Renal cortical epithelial cell (primary cell): ENCODE measurements at places on chromosomes 5 and 9. TPM values are rescaled to one million over a fixed set of nuclear protein-coding genes. Genes with fewer than 3 reads are reported as not detected.

SPATA31A6 gene
- total RNA-seq: not detected in 2 replicates

PRR16 gene
- total RNA-seq: 0.35 and 0.70 TPM in 2 replicates

HK3 gene
- total RNA-seq: 0.05 and 0.17 TPM in 2 replicates

TNFSF15 gene
- total RNA-seq: 1.3 and 7.3 TPM in 2 replicates

NPR3 gene
- 2.8 and 16.0 TPM in 2 replicates for total RNA-seq

PCDHGA9 gene
- total RNA-seq: 0.52 and 3.2 TPM in 2 replicates

GPR151 gene
- not detected in 2 replicates for total RNA-seq

EDIL3 gene
- 6.9 and 10.1 TPM in 2 replicates for total RNA-seq

PELO gene
- 24.0 and 34.0 TPM in 2 replicates for total RNA-seq

AMBP gene
- 3.1 and 9.4 TPM in 2 replicates for total RNA-seq
